Activated CD8-positive, alpha-beta memory T cell treated with anti-CD3 and anti-CD28 coated beads, Interleukin-2, amount 50 U/mL, for 4 hours (primary cell): ENCODE measurements at places on chromosomes 2 and 18.

DNA sequence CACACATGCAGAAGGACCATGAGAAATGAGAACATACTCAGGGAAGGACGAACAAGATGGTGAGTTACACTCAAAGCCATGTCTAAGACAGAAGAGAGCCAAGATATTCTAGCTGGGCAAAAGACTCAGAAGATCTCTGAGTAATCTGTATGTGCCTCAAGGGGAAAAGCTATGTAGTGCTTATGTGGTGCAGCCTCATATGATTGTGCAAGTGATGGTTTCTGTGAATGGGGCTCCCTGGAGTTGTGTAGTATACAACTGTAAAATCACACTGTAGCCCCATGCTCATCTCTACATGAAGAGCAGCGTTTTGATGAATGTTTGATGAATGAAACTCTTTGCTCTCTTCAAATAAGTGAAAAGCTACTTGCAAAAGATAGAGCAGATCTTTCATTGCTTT is 57.5 kb downstream of the OSR1 start:
- no peak for DNase-seq

DNA sequence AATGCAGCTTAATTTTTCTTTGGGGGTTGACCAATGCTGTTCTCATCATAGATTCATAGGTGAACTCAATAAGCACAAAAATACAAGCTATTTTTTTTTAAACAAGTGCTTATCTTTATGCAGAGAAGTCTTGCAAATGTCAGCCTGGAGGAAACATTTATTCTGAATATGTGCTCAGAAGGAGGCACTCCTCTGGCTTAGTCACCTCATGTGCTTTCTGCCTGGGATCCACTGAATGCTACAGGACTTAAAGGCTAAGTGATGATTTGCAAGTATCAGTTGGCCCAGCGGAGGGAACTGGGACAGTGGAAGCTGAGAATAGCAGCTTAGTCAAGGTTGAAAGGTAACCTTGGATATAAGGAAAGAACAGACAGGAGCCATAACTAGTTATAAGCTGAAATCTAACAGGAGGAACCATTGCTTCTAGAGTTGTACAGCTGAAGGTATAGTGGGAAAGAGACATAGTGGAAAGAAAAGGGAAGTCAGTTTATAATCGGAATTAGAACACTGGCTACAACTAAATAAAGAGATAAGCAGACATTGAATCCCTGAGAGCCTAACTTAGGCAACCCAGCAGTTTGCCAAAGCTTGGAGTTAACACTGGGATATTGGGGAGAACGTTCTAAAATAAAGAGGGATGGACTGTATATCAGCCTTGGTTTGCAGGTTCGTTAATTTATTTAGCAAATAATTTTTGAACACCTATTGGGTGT is 488.7 kb downstream of the SUCLG1 start:
- no peak for DNase-seq

GRCh38 chr2:69594341-69594740 is 49.2 kb downstream of the AAK1 start:
- no peak for DNase-seq

GRCh38 chr18:48325115-48325665 is 84.0 kb downstream of the ZBTB7C start:
- DNase-seq: no peak

GRCh38 chr2:105873721-105874120 is 129.0 kb downstream of the NCK2 start:
- DNase-seq: peak; percentile 71

DNA sequence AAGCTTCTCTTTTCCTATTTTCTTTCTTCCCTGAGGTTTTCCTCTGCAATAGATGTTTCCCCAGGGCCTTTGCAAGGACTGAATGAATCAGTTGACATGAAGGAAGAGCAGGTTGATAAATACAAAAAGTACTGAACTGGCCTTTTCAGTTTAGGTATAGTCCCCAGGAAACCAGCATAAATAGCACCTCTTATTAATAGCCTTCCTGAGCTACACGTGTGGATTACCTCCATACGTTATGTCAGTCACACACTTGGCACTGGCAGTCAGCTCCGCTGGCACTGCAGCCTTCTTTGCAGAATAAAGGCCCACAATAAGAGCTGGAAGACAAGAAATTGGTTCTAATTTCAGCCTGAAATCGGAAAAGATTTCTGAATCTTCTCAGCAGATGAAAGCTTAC is 60.7 kb downstream of the KCTD18 start:
- DNase-seq: no peak

GRCh38 chr18:9126337-9126736 is 10.2 kb upstream of the ANKRD12 start:
- no peak for DNase-seq

GRCh38 chr18:41058351-41059125 is 896.5 kb upstream of the PIK3C3 start:
- no peak for DNase-seq

DNA sequence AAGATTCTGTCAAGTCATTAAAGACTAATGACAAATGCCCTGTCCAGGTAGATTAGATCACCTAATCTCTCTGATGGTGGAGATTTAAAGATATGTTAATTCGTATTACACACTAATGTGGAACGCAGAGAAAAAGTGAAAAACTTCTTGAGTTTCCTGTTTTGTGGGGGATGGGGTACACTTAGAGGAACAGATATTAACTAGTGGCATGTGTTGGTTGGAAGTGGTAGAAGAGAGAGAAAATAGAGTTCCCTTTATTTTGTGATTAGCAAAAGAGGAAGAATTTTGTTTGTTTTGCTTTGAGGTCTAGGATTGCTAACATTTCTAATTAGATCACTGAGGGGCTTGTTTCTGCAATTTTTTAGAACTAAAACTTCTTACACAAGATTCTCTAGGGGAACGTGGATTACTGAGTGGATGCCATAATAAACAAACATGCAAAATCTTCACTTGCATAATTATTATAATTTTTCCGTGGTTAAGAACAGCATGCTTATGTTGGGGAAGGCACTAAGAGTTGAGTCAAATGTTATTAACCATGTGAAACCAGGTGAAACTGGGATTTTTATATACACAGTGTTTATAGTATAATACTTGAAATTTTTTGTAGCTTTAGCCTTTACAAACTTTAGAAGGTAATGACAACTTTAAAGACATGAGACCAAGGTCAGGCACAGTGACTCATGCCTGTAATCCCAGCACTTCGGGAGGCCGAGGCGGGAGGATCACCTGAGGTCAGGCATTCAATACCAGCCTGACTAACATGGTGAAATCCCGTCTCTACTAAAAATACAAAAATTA is 97.4 kb upstream of the STK17B start:
- DNase-seq: no peak

GRCh38 chr2:182866095-182866460 is 359 bp downstream of the FRZB start:
- no peak for DNase-seq

GRCh38 chr2:189512879-189513278 is 67.7 kb downstream of the SLC40A1 start:
- DNase-seq: no peak

DNA sequence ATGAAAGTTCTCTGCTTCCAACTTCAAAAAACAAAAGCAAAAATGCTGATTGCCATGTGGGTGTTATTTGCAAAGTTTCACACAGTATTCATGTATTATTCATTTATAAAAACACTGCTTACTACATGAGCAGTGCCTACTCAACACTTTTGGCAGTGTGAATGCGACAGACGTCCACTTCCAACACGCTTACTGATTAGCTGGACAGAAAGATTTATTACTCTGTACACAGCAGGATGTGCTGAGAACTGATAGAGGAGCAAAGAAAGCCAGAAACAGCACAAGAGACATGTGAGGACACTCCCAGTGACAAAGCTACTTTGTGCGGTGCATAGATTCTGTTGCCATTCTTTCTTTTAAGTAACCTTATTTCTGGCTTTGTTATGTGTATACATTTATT is 258.8 kb downstream of the DLGAP1 start:
- DNase-seq: no peak

- DNase-seq: peak; percentile 78
These were observed 11.9 kb upstream of the MLPH start for GRCh38 chr2:237474931-237475703.

DNA sequence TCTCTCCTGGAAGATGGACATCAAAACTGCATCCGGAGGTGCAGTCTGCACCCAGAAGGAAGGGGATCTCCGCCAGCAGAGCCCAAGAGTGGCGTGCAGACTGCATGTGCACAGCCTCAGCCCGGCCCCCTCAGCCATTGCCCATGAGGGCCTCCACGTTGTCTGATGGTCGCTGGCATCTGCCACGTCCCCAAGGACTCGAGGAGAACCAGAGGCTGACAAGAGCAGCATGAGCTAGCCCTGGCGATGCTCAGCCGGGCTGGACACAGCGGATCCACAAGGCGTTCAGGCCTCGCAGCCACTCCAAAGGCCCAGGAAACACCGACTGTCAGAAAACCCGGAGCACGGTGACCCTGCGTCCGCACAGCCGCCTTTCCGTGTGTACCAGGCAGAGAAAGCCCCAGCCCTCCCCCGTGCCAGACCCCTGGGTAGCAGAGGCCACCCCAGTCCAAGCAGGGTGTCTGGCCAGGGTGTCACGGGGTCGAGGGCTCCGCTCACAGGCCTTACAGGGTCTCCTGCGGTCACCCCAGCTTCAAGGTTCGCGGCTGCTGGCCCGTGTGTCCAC is 48.3 kb downstream of the SLC66A2 start:
- DNase-seq: peak; percentile 14

DNA sequence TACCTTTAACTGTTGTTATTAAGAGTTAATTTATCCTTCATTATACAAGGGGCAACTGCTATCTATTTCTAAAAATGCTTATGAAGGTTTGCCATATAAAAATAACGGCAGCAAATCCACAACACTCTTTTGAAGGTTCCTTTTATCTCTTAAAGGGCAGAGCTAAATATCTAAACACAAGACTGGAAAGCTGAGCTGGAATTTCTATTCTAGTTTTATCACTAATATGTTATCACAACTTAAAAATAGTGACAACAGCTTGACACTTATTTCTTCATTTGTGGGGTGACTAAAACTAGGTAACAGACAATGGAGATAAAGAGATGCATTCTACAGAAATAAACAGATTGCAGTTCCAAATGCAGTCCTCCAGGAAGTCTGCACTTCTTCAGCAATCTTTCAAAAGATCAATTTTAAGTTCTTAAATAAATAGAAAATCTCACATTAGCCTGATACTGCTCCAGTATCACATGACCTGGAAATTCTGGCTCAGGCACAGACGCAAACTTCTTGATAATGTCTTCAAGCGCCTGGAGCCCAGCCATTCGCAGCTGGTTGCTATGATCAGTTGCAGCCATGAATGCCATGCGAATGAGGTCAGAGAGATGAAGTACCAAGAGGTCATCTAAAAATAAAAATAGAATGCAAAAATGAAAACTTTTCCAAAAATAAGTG is 54.0 kb upstream of the STRN start:
- DNase-seq: no peak

- DNase-seq: no peak
These were observed 1027.7 kb downstream of the TMEM182 start for GRCh38 chr2:103789381-103790095.

GRCh38 chr2:15313657-15314056 is 247.5 kb downstream of the NBAS start:
- no peak for DNase-seq

DNA sequence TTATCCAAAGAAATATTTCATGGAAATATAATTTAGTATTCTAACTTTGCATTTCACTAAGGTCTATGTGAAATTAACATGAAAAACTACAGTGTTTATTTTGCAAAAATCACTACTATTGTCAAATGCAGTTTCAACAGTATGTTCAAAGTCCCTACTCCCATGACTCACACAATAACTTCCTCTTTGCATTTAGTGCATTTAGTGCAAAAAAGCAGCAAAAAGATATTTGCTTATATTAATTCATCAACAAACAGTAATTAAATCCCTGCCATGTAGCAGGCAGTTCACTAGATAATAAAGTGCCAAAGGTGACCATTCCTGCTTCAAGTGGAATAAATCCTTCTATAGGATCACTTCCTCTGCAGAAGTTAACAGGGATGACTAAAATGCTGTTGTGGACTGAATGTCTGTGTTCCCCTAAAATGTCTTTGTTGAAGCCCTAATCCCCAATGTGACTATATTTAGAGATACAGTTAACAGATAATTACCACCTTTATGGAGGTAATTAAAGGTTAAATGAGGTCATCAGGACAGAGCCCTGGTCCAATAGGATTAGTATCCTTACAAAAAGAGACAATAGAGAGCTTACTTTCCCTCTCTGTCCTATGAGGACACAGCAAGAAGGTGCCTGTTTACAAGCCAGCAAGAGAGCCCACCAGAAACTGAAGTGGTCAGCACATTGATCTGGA is 61.7 kb downstream of the STK39 start:
- DNase-seq: no peak

DNA sequence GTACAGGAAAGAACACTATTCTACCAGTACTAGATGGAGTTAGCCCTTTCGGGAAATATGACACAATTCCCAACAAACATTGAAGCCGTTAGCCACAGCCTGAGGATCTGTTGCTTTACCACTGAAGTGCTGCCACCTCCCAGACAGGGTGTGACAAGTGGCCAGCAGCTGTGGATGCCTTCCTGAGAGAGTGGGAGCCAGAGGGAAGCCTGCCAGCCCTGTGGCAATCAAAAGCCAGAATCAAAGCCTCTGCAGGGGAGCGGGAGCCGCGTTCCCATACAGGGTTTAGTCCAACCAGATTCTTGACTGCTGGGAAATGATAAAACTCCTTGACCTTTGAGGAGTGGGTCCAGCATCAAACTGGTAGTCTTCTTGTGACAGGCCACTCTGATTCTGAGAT is 38.0 kb downstream of the SLC4A1AP start:
- no peak for DNase-seq

GRCh38 chr2:70385966-70386595 is 84.2 kb upstream of the FAM136A start:
- DNase-seq: no peak

GRCh38 chr2:98550165-98550564 is 58.1 kb downstream of the COA5 start:
- DNase-seq: no peak

GRCh38 chr18:37341016-37341415 is 224.6 kb downstream of the CELF4 start:
- no peak for DNase-seq

DNA sequence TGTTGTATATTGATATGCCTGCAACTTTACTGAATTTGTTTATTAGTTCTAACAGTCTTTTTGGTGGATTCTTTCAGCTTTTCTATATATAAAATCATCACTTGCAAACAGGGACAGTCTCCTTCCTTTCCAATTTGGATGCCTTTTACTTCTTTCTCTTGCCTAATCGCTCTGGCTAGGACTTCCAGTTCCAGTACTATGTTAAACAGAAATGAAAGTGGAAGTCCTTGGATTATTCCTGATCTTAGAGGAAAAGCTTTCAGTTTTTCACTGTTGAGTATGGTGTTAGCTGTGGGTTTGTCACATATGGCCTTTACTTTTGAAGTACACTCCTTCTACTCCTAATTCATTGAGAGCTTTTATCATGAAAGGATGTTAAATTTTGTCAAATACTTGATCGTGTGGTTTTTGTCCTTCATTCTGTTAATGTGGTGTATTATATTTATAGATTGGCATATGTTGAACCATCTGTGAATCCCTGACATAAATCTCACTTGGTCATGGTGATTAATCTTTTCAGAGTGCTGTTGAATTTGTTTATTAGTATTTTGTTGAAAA is 52.9 kb downstream of the REL start:
- no peak for DNase-seq

- DNase-seq: no peak
These were observed 37.0 kb upstream of the LYPD6B start for GRCh38 chr2:149001496-149001895.
